Astrocyte of the cerebellum (primary cell): ENCODE measurements at places on chromosomes 5 and 9.

- peak; percentile 22 for DNase-seq
These were observed at the start of gene PANK3 for GRCh38 chr5:168578538-168579487. Gene PANK3, minus strand, starts transcription at chr5:168579368. Its CDS starts 85 bp downstream, at chr5:168579283.

DNA sequence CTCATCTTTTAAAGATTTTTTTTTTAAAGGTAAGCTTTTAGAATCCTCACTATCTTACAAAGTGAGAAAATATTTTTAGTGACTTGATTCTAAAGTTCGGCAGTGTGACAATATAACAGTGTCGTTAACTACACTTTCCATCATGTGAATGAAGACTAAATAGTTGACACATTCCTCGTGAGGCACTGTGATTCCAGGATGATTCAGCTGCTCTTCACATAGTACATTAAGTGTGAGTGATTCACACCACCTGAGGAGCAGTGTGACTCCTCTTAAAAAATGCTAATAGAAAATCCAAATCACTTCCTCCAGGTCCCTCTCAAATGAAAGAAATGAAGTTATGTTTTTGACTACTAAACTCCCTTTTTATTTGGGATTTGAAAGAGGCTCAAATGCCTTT is 589.5 kb downstream of the GABRG2 start:
- DNase-seq: no peak

GRCh38 chr5:31412324-31412723 is 119.6 kb downstream of the DROSHA start:
- no peak for DNase-seq

DNA sequence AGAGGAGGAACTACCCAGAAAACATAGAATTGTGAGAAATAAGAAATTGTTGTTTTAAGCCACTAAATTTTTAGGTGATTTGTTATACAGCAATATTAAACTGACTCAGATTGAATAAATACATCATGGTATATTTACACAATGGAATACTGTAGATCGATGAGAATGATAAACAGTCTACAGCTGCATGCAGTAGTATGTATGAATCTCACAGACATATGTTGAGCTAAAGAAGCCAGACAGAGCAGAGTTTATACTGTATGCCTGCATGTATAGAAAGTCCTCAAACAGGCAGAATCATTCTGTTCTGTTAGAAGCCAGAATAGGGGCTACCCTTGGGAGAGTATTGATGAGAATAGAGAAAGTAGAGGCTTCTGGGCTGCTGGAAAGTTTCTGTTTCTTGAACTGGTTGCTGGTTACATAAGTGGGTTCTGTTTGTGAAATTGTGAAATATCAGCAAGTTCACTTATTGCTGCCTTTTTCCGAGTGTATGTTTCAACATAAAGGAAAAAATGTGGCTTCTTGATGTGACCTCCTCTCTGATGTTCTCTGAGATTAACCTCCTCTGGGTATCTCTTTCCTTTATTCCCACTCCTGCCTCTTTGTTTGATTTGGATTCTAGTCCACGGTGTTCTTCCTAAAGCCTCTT is 9.6 kb downstream of the KIAA1958 start:
- DNase-seq: no peak
